ENCODE measurements at places on chromosomes 3 and 15.

DNA sequence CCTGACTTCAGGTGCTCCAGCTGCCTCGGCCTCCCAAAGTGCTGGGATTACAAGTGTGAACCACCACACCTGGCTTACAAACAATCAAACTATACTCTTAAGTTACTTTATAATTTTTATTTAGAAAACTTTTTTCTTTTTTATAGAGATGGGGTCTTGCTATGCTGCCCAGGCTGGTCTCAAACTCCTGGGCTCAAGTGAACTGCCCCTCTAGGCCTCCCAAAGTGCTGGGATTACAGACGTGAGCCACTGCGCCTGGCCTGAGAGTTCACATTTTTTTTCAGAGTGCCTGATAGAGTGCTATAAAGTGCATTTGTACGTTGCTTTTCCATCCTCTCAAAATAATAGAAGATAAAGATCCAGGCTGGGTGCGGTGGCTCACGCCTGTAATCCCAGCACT is 102.0 kb upstream of the TBL1XR1 start:
- DNase-seq: no peak

GRCh38 chr15:27410996-27411605 is 440.1 kb downstream of the GABRG3 start:
- no peak for DNase-seq

- DNase-seq: no peak
Observed at GRCh38 chr3:112097378-112097777, 11.2 kb downstream of the C3orf52 start.

DNA sequence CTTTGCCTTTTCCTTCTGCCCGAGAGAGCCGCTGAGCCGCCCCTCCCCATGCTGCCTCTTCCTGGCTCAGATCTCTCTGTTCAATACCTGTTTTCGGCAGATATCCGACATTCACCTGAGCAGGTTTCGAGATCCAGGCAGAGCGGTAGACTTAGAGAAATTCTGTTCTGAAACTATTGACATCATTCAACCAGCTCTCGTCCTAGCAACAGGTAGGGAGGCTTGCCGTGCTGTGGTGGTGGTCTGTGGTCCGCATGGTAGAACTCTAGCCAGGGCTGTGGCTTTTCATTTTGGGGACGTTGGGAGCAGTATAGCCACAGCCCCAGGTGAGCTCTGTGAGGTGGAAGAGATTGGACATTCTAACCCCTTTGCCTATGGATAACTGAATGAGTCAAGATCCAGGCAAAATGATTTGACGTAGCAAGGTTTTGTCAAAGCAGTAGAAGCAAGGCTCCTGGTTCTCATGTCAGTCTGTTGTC is 810 bp downstream of the TMEM62 start:
- no peak for DNase-seq
